Endodermal cell (in vitro differentiated cells): ENCODE measurements at places on chromosomes 4 and X.

GRCh38 chrX:111352424-111352823 lies 59.6 kb downstream of the DCX start:
- no peak for DNase-seq

GRCh38 chr4:53653484-53654053 lies 62.3 kb upstream of the LNX1 start:
- no peak for DNase-seq

GRCh38 chrX:136850441-136851175 lies 29.9 kb downstream of the RBMX start:
- DNase-seq = no peak

- DNase-seq = peak; percentile 78
Measured at GRCh38 chr4:128782076-128782715, 27.3 kb upstream of the JADE1 start.

DNA sequence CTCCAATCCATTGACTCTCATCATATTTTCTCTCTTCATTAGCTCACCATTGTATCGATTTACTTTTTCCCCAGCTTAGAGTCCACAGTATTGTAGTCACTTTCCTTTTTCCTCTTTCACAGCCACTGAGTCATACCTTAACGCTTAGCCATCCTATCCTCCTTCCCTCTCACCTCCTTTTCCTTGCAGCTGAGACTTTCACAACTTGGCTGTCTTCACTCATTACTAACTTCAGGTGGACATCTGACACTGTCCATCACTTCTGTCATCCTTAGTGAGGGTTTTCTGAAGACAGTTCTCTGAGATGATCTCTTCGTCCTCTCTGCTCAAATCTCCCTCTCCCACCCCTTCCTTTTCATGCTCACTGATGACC lies 70.5 kb upstream of the ESX1 start:
- DNase-seq = no peak

- no peak for DNase-seq
Measured at GRCh38 chrX:154082396-154083125, 15.0 kb downstream of the MECP2 start.

- DNase-seq = no peak
Measured at GRCh38 chr4:90345549-90346215, 218.5 kb downstream of the CCSER1 start.

GRCh38 chrX:25241461-25241860 lies 225.7 kb upstream of the ARX start:
- no peak for DNase-seq

DNA sequence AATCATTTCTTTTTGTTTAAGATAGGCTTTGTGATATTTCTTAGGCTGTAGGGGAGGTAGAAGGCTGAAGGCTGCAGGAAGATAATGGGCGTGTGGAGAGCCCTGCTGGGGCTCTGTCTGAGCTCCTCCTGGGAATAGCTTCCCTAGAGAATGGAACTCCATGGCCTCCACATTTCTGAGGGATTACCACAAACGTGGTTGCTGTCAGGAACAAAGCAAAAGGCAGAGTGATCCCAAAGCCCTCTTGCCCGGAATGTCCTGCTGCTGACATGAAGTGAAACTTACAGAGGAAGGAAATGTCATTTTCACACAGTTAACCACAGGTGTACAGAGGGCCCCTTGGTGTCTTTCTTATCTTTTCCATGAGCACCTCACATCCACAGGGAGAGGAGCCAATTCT lies 89.3 kb downstream of the DDIT4L start:
- DNase-seq = peak; percentile 86

- DNase-seq = no peak
Measured at GRCh38 chrX:23752740-23753415, 9.8 kb upstream of the ACOT9 start.

DNA sequence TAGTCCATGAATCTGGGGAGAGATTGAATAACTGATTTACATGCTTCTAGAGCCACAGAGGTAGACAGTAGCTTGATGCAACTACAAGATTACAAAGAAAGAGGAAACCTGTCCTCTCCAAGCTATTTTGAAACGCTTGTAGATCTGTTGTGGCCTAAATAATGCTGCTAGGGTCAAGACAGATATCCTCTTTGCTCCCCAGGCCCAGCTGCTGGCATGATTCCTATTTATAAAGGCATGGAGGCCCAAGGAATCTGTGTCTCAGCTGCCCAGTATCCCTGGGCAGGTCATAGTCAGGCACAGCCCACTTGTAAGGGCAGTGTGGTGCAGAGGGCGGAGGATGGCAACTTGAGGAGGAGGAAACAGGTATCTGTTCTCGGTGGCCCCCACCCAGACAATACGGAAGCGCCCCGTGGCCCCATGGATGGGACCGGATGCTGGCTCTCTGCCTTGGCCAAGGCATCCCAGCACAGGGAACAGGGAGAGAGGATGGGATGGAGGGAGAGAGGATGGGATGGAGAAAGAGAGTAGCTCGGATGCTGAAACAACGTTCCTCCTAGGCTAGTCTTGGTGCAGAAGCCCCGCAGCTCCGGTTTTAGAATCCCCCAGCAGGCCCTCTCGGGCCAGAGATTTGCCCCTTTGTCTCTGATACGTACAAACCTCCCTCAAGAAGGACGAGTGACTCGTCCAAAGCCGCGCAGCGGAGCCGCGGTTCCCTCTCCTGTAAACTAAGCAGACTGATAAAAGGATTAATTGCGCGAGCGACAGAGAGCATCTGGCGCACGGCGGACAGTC lies 767 bp upstream of the SMIM20 start:
- no peak for DNase-seq

- DNase-seq = peak; percentile 77
Measured at GRCh38 chr4:138864961-138865720, 150.4 kb upstream of the NOCT start.

DNA sequence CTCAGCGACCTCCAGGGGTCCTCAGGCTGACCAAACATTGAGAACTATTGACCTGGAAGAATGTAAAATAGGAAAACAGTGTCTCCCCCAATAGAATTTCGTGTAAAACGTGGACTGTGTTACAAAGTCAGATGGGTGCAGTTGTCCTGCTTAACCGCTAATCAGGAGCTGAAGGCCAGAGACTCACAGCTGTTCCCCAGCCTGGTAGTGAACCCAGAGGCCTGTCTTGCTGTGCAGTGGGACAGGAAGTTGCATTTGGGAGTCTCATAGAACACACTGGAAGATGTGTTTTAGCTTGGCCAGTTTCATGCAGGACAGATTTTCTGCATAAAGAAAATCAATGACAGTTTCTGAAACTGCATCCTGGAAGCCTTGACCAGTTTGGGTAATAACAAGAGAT lies 151.5 kb downstream of the PTTG2 start:
- no peak for DNase-seq

GRCh38 chr4:86918539-86919072 lies 16.2 kb upstream of the AFF1 start:
- peak; percentile 15 for DNase-seq

- no peak for DNase-seq
Measured at GRCh38 chrX:154477891-154478477, 1.1 kb downstream of the LAGE3 start.

DNA sequence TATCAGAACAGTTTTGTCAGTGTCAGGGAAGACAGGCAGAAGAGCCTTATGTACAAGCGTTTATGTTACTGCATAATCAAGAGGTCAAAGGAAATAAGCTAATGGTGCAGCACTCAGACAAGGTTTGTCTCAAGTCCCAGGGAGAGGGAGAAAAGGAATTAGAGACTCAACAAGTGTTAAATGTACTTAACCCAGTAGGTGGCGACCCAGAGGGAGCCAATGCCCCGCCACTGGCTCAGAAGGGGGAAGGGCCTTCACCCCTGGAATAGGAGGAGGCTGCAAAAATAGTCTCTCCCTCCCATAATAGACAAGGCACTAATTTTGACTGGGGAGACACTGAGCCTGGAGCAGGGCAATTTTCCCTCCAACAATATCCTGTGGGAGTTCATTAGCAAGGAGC lies 14.1 kb upstream of the PAPSS1 start:
- DNase-seq = peak; percentile 83

- peak; percentile 70 for DNase-seq
Measured at GRCh38 chrX:108439961-108440696, 491 bp downstream of the COL4A5 start.

GRCh38 chr4:45062935-45063545 lies 336.7 kb upstream of the GNPDA2 start:
- DNase-seq = no peak

DNA sequence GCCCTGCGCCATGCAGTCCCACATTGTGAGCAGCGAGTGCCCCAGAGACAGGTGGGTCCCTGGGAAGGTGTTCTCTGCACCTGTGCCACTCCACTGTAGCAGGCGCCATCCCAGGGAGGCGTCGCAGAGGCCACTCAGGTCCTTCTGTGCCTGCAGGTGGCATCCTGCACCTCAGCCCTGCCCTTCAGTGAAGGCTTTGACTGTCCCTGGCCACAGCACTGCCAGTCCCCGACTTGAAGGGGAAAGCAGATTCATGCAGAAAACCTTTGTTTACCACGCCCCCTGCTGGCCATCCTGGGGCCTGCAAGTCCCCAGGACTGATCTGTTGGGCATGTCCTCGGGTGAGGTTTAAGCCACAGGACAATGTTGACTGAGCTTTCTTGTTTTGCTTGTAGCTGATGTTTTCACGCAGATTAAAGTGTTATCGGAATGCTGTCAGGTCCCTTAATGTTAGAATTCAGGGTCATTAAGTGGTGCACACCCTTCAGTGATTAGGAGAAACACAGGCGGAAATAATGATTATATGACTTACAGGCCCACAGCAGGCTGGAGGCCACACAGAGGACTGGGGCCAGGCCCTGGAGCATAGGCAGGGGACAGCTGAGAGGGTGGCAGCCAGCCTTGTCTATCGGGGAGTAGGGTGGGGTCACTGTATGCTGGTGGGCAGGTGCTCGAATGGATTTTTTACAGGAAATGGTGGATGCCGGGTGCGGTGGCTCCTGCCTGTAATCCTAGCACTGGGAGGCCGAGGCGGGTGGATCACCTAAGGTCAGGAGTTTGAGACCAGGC lies 5.0 kb downstream of the TACC3 start:
- peak; percentile 98 for DNase-seq

GRCh38 chrX:13471269-13471668 lies 98.1 kb upstream of the EGFL6 start:
- peak; percentile 59 for DNase-seq

DNA sequence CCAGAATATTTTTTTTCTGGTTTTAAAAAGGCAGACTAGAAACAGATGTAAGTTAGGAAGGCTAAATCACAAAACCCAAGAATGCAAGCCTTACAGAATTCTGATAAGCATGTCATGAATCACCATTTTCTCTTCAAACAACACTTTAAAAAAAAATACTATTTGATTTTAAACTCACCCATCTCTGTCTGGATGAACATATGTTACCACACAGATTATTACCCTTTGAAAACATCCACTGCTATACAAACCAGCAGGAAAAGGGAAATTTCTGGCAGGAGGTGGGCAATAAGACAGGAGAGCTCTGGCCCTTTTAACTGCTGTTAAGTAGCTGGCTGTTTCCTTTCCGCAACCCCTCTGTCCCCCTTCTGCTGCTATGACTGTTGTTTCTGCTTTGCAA lies 317.7 kb upstream of the NOCT start:
- no peak for DNase-seq

GRCh38 chr4:177214935-177215334 lies 94.7 kb upstream of the NEIL3 start:
- DNase-seq = no peak

DNA sequence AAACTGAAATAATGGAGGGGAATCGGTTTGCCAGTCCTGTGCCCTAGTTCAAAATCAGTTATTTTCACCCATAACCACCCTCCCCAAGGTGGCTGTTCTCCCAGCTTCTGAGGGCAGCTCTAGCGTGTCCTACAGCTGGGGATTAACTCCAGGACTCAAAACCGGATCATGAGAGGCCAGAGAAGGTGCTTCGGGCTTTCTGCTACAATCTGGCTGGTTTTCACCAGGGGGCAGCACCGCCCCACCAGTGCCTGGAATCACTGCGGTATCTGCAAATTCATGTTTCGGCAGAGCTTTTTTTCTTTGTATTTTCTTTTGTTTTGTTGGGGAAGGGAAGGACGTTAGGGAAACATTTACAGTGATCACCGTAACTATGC lies 28.4 kb downstream of the PDHA1 start:
- peak; percentile 89 for DNase-seq

- DNase-seq = peak; percentile 40
Measured at GRCh38 chr4:1196421-1197183, 24.2 kb upstream of the SPON2 start.
